Stimulated activated CD4-positive, alpha-beta T cell treated with anti-CD3 and anti-CD28 coated beads, Interleukin-15, amount 100 ng/mL, for 1 hour (primary cell): ENCODE measurements at places on chromosomes 2 and 18.

DNA sequence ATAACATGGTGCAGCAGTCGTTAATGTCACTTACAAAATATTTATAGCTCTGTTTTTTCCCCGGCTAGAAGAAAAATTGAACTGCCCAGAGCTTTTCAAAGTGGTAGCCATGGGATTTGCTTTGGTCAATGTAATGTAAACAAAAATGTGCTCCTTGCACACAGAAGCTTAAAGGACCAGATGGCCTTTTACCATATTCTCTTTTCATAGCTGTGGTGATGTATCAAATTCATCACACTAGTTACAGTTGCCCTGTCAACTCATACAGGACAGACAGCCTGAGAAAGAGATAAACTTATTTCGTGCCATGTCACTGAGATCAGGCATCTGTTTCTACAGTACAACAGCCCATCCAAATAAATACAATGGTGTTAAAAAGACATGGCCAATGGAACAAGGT is 368.1 kb upstream of the CDH19 start:
- DNase-seq, result no peak

- no peak for DNase-seq
Observed at GRCh38 chr2:218161644-218162043, 5.1 kb downstream of the CXCR1 start.

- no peak for DNase-seq
Observed at GRCh38 chr2:202104286-202104870, 31.3 kb downstream of the KIAA2012 start.

- DNase-seq, result no peak
Observed at GRCh38 chr18:48330016-48330991, 78.9 kb downstream of the ZBTB7C start.

GRCh38 chr2:8312861-8313830 is 368.7 kb upstream of the ID2 start:
- no peak for DNase-seq
